ENCODE measurements at places on chromosomes 6 and 20.

GRCh38 chr20:48695255-48695654 is 132.5 kb downstream of the PREX1 start:
- DNase-seq: no peak

DNA sequence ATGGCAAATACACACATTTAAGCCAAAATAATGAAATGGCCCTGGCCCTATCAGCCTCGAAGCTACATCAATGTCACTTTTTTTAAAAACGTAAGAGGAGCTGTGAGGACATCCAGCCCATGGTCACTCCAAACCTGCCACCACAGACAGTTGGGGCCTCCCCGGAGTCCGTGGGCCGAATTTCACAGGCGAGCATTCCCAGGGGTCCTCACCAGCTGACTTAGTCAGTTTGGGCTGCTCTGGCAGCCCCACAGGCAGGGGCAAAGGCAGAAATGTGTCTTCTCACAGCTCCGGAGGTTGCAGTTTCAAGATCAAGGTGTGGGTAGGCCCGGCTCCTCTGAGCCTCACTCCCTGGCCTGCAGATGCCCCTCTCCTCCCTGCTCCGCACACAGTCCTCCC is 25.8 kb upstream of the CD93 start:
- DNase-seq: no peak

DNA sequence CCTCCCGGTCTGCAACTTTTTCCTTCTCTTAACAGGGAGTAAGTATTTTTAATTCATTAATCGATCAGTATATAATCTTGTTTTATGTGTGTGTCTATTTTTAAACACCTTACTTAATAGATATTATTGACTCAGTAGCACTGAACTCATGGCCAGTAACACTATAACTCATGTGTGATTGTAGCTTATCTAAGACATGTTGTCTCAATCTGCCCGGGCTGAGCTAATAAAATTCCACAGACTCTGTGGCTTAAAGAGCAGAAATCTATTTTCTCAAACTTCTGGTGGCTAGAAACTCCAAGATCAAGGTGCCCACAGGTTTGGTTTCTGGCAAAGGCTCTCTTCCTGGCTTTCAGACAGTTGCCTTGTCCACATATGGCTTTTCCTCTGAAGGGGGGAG is 68.8 kb upstream of the TNFAIP3 start:
- no peak for DNase-seq

- DNase-seq: peak; percentile 84
Measured at GRCh38 chr6:135497412-135498184, at the start of gene AHI1. AHI1 (minus strand) TSS chr6:135497740; CDS start chr6:135492237, 5,503 bp downstream.

- DNase-seq: no peak
Measured at GRCh38 chr20:17933711-17934110, 34.9 kb downstream of the SNX5 start.

DNA sequence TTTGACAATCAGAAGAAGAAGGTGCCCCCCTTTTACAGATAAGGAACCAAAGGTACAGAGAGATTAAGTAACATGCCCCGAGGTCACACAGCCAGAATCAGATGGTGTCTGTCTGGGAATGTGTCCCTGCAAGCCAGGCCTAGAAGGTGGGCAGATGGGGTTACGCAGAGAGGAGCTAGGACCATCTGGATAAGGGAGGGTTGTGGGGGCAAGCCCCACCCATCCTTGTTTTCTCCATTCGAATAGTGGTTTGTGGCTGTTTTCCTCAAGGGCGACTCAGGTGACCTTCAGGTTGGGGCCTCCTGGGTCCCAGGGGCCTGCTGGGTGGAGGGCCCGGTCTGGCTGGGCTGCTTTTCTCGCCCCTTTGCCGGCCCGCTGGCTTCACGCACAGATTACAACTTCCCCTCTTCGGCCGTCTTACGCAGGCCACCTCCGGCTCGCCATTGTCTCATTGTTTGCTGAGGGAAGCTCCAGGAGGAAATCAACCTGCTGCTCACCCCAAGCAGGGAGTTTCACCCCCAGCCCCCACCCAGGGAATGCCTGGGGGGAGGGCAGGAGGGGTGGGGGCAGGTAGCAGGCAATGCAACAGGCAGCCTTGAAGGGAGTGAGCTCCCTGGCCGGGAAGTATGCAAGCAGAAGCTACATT is 30.8 kb upstream of the CSNK2A1 start:
- DNase-seq: no peak

DNA sequence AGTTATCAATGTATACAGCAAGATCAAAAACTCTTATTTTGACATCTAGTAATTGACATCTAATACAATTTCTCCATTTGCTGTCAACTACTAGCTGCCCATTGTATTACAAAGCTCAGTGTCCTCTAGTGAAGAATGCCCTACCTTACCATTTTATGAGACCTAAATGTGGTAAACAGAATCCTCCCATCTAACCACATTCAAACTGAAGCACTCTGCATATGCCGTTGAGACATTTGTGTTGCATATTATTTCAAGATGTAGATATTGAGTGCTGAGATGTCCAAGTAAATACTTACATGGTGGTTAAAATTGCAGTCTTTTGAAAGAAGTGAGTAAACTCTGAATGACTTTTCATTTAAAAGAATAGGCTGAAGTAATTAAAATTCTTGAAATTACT is 597 bp upstream of the GLYATL3 start:
- no peak for DNase-seq

DNA sequence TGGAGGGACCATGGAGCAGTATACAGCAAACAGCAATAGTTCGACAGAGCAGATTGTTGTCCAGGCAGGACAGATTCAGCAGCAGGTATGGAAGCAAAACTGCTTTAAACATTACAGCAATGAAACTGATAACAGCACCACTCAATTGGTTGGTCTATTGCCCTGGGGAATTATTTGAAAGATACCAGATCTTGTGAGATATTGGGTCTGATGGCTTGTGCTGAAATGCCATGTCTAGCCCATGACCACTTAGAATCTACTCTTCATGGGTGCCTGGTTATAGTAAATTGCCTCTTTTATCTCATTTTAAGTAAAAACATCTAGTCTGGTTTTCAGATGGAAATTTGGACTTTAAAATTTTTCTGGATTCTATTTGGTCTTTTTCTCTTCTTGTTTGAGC is 6.3 kb downstream of the NFYA start:
- no peak for DNase-seq

GRCh38 chr20:41334443-41335421 is 5.9 kb upstream of the LPIN3 start:
- no peak for DNase-seq

DNA sequence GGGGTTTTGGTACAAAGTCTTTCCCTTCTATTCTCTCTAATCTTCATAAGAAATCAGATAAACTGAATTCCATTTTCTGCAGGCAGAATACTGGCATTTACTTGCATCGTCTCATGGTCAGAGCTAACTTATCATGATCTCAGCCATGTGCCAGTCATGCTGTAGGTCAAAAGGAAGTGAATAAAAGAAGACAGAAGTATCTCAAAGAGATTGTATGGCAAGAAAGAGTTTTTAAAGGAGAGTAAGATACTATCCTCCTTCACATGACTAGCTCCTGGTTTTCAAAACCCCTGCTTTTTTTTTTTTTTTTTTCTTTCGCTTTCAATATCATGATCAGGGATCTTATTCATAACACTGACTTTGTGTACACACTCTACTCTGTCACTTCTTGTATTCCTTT is 398.3 kb downstream of the C6orf118 start:
- no peak for DNase-seq

GRCh38 chr20:48921883-48922820 is 641 bp downstream of the ARFGEF2 start:
- DNase-seq: no peak

DNA sequence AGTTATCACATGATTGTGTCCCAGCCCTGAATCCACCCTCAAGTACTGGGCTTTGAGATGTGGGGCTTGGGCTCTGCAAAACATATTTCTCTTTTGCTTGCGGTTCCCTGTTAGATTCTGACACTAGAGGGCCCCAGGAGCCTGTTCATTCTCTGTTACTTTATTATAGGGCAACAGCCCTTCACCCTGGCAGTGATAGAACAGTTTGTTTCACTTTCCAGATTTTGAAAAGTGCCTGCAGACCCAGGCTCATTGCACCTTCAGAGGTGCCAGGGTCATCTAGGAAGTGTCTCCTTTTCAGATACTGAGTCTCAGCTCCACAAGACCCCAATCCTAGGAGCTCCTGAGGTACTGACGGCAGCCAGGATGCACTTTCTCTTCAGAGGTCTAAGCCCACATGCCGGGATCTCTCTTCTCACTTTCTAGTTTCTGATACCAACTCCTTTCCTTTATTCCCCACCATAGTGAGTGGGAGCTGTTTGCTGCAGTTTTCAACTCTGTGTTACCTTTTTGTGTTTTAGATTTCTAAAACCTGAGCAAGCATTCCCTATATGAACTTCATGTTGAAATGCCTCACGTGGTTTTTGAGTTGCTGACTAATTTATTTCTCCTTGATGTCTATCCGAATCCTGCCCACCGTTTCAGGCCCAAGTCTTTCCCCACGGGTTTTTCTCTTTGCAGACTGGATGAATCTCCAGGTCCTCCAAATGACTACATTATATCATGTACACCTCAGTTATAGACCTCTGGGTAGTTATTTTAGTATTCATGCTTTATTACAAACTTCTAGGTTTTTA is 10.9 kb downstream of the ABT1 start:
- DNase-seq: peak; percentile 72

DNA sequence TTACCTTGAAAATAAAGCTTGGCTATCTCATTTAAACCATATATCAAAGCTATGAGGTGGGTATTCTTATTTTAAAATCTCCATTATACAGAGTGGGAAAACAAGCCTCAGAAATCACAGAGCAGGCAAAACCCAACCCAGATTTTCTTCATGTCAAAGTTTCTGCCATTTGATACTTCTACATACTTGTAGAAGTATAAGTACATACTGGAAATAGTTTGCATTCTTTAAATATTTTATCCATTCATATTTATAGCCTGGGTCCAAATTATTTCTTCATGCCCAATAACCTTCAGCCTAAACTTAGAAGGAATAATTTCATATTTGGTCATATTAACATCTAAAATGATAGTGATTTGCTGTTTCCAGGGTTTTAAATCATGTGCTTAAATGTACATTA is 61.8 kb downstream of the MLIP start:
- DNase-seq: no peak

DNA sequence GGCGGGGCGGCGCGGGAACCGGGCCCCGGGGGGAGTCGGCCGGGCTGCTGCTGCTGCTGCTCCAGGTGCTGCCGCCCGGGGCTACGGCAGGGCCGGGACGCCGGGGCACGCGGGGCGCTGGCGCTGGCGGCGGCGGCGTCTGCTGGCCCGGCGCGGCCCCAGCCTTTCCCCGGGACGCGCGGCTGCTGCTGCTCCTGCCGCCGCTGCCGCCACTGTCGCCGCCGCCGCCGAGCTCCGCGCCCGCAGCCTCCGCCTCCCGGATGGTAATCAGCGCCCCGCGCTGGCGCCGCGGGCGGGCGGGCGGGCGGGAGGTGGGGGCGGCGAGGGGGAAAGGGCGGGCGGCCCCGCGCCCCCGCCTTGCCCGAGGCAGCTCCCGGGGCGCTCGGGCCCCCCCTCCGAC is 306 bp downstream of the EBF4 start:
- DNase-seq: peak; percentile 7

- no peak for DNase-seq
Measured at GRCh38 chr6:100775667-100776066, 105.5 kb downstream of the ASCC3 start.

DNA sequence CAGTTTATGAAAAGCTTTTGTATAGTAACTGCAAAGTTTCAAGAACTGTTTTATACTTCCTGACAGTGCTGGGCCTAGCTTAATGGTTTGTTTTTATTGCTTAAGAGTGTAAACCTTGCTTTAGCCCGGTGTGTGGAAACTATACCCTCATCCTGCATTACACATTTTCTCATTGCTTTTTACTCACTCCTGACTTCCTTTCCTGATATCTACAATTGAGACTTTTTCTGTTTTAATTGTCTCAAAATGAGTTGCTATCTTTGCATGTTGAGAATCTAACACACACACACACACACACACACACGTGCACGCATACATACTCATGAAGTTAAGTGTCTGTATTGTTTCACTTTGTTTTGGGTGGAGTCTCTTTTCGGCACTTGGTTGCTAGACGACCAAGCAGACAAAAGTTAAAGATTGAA is 16.7 kb downstream of the BMP2 start:
- DNase-seq: no peak

DNA sequence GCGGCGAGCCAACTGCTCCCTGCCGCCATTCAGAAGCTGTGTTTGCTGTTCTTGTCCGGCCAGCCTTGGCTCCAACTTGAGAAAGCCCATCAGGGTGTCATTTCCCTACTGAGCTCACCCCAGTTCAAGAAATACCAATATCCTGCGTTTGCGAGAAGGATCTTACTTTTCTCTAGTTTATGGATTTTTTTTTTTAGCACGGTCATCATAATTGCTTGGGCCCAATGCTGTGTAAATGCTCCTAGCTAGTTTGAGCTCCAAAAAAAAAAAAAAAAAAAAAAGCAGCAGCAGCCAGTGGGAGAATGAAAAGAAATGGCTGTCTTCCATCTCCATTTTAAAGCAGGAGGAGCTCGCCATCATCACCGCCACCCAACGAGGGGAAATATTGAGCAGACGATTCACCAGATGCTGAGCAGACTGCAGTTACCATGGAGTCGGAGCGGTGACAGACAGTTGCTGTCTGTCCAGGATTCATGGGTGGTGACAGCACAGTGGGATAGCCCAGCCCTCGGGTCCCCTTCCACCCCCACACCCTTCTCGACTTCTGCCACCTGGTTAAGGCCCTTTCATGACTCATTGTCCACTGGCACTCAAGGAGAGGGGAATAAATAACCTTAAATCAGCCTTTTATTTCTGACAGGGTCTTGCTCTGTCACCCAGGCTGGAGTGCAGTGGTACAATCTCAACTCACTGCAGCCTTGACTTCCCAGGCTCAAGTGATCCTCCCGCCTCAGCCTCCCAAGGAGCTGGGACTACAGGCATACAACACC is 132.4 kb upstream of the SNX9 start:
- DNase-seq: no peak

- DNase-seq: no peak
Measured at GRCh38 chr20:52422574-52423336, 231.2 kb upstream of the ZFP64 start.

GRCh38 chr6:170295510-170296422 is 4.9 kb upstream of the DLL1 start:
- peak; percentile 28 for DNase-seq

GRCh38 chr6:903761-904160 is 210.8 kb upstream of the EXOC2 start:
- DNase-seq: no peak

- DNase-seq: no peak
Measured at GRCh38 chr6:155717374-155717773, 261.7 kb upstream of the NOX3 start.

- no peak for DNase-seq
Measured at GRCh38 chr6:35084041-35084491, 57.1 kb downstream of the TCP11 start.

DNA sequence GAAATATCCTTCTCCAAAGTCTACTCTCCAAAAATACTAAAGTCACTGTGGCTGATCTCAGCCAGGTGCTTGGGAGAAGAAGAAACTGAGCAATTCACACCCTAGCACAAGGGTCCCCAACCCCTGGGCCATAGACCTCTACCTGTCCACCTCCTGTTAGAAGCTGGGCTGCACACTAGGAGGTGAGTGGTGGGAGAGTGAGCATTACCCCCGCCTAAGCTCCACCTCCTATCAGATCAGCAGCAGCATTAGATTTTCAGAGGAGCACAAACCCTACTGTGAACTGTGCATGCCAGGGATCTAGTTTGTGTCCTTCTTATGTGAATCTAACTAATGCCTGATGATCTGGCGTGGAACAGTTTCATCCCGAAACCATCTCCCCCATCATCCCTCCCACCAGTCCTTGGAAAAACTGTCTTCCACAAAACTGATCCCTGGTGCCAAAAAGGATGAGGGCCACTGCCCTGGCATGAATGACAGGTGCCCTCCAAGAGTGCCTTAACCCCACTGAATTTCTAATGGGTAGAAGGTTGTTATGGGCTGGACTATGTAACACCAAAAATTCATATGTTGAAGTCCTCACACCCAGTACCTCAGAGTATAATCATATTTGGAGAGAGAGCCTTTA is 109.2 kb upstream of the CDYL start:
- no peak for DNase-seq

All from CD4-positive, alpha-beta T cell treated with Interleukin-15 for 4 hours (primary cell).